ENCODE measurements at places on chromosomes 2 and 18.

DNA sequence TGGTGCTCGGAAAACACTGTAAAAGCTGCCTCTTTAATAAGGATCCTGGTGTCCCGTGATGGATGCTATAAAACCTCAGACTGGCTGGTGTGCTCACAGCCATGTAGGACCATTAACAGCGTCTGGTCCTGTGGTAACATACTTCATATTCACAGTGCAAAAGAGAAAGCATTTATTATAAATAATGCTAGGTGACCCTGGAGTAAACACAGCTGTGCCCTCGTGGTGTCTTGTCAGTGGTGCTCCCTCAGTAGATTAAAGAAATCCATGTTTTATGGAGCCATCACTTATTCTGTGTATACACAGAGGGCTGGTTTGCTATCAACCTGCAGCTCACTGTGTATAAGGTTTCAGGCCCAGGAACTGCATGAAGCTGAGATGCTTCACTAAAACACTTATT is 106.9 kb downstream of the CDK15 start:
- DNase-seq: no peak

DNA sequence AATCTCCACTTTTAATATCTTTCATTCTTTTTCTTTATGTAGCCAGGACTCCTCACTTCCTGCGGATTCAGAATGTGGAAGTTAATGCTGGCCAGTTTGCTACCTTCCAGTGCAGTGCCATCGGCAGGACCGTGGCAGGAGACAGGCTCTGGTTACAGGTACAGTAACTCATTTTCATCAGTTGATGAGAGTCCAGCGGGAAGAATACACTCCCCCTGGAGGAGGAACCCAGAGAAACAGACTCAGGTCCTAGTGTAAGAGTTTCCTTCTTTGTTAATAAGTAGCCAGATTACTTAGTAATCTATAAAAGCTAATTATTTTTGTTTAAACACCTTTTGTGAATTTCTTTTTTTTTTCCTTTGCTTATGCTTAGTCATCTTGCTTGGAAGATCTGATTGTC is 359.4 kb downstream of the PTPRM start:
- no peak for DNase-seq

GRCh38 chr2:84194949-84195644 is 264.0 kb downstream of the SUCLG1 start:
- no peak for DNase-seq

GRCh38 chr2:179068991-179069643 is 19.2 kb upstream of the CCDC141 start:
- DNase-seq: no peak

GRCh38 chr2:152415231-152415642 is 80.3 kb downstream of the FMNL2 start:
- DNase-seq: peak; percentile 76

DNA sequence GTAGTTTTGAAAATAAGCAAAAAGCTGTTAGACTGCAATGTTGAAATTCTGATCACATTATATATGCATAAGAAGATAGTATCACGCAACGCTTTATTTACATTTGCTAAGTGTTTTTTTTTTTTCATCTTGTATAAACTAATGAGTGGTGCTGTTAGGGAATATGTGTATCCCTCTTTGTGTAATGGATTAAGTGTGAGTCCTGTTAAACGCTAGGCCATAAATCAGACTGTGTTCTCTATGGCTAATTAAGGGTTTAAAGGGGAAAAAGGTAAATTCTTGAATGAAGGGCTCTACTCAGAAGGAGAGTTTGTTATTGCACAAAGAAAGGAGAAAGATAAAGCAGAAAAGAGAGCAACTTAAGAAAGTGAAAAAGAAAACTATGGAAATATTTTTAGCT is 4.8 kb upstream of the ASXL3 start:
- no peak for DNase-seq

GRCh38 chr2:36333350-36334012 is 22.1 kb upstream of the CRIM1 start:
- no peak for DNase-seq

DNA sequence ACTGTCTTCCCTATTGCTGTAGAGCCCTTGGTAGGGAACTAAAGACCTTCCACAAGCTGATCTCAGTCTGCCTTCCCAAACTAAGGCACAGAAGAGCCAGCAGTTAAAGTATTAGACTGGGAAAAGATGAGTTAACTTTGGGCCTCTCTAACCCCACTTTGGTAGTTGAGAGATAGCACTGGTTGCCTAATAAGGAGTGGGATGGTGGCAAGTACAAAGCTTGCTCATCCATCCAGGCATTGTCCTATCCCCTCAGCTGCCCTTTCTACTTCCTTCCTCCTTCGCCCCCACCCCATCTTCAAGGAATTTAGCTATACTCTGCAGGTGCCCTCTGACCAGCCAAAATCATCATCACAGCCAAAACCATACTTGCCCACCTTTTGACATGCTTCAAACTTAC is 22.2 kb upstream of the AFTPH start:
- DNase-seq: no peak

GRCh38 chr18:47829831-47830230 is 100.6 kb downstream of the SMAD2 start:
- no peak for DNase-seq

GRCh38 chr2:18752022-18752493 is 162.7 kb upstream of the NT5C1B start:
- no peak for DNase-seq

- no peak for DNase-seq
Measured at GRCh38 chr18:62577765-62578164, 54.9 kb downstream of the ZCCHC2 start.

GRCh38 chr2:182642328-182642727 is 73.7 kb upstream of the DNAJC10 start:
- peak; percentile 11 for DNase-seq

- no peak for DNase-seq
Measured at GRCh38 chr2:42648796-42649195, 80.4 kb downstream of the MTA3 start.

GRCh38 chr2:239253264-239253663 is 147.6 kb downstream of the HDAC4 start:
- no peak for DNase-seq

- no peak for DNase-seq
Measured at GRCh38 chr18:79625195-79625923, 54.2 kb upstream of the CTDP1 start.

GRCh38 chr2:136185981-136186776 is 68.2 kb upstream of the CXCR4 start:
- DNase-seq: no peak

GRCh38 chr18:32724071-32724749 is 48.6 kb downstream of the KLHL14 start:
- DNase-seq: no peak

DNA sequence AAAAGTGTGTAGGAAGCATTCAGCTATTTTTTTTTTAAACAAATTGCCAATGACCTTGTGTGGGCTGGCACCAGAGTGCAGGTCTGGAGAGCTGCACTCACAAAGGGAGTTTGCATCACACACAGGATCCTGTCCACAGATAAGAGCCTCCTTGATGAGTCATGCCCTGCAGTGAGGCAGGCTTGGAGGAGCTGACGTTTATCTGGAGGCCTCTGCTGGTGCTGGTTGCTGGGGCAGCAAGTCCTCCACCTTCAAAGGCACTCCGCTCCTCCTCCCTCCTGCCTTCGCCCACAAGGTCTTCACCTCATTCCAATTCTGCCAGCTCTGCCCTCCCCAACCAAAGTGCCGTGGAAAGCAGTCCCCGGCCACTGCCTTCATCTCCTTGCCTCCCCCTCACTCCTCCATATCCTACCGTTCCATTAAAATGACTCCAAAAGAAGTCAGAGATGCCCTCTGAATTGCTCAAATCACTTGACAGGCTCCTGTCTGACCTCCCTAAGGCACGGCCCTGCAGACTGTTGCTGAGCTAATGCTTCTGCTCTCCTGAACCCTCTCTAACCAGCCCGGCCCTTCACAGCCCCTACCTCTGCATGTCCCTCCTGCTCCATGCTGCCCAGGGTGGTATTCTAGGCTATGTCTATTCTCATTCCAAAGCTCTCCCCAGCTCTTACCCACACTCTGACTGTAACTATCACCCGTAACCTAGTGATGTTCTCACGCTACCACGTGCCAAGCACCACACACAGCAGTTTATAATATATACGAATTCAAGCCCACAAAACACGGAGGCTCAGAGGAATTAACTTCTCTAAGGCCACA is 30.9 kb downstream of the LONRF2 start:
- DNase-seq: peak; percentile 87

- DNase-seq: no peak
Measured at GRCh38 chr2:100242476-100242875, 79.8 kb downstream of the LONRF2 start.
